ENCODE measurements at places on chromosomes 12 and 14.

DNA sequence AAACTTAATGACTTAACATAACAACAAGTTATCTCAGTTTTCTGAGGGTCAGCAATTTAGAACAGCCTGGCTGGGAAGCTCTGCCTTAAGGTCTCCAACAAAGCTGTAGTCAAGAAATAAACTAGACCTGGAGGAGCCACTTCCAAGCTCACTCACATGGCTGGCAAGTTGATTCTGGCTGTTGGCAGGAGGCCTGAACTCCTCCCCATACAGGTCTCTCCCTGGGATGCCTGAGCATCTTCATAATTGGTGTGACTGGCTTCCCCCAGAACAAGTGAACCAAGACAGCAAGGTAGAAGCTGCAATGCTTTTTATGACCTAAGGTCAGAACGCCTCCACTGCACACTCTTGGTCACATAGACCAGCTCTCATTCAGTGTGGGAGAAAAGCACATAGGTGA is 128.3 kb downstream of the SAMD4A start:
- no peak for DNase-seq

DNA sequence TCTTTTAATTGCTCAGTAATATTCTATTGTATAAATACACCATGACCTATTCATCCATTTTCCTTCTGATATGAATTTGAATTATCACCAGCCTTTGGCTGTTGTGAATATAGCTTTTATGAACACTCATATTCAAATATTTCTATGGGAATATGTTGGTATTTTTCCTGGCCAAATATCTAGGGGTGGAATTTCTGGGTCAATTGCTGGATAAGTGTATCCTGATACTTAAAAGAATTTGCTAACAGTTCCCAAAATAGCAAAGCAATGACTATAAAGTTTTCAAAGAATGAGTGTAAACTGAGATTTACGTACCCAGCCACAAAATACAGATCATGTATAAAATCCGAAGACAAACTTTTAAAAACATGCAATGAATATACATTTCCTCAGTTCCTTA is 148.7 kb upstream of the CLEC14A start:
- peak; percentile 39 for DNase-seq

DNA sequence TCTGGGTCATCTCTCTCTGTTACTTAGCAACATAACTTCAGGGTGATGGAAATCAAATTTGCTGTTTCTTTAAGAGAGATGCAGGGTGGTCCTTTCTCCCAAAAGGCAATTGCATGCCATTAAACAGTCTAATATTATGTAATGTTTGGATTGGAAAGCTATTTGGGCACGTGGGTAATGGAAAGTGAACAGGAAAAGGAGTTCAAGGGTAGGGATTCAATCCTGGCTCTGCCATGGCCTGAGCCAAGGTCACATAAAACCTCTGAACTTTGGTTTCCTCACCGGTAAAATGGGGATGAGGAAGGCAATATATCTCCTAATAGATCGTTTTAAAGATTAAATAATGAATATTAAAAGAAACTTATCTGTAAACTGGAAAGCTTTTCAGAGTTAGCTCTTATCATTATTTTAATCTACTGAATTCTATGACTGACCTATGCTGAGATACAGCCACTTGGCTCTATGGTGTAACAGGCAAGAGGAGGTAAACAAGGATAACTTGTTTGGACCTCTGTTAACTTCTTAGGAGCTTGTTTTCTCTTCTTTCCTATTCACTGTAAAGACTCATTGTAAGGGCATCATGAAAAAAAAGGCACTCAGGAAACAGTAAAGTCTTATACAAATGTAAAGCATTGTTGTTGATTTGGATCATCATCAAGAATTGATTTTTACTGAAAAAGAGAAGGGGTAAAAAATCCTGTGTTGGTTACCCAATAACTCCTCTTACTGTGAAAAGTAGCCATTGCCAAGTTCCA is 55.7 kb upstream of the OVCH1 start:
- peak; percentile 23 for DNase-seq

- peak; percentile 94 for DNase-seq
These were observed at the start of gene RND1 for GRCh38 chr12:48865281-48866051. TSS of gene RND1 (minus strand) at chr12:48865870. CDS start at chr12:48865767, 103 bp downstream.

DNA sequence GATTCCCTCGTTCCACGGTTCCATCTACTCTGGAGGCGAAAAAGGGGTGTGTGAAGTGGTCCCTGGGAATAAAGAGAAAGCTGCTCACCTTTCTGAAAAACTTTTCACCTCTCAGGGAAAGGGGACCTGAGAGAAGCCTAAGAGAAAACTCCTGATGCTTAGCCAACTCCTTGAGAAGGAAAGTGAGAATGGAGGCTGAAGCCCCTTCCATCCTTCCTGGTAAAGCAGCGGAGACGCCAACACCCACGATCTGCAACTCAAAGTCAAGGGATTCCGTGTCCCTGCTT is 110.0 kb downstream of the ARF6 start:
- DNase-seq = no peak

DNA sequence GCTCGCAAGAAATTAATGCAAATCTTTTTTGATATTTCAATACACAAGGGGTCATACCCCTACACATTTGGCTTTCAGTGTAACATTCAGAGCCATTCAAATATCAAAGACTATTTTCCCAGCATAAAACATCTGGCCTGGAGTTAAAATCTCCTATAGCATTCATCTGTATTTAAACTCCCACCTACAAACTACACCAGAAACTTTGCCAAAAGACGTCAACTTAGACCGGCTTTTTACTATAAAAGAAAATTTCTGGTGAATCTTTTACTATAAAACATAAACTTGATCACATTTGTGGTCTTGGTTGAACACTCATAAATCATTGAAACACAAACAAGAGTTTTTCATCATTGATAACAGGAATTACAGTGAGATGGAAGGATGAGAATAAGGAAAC is 473.3 kb upstream of the DCN start:
- DNase-seq = no peak

DNA sequence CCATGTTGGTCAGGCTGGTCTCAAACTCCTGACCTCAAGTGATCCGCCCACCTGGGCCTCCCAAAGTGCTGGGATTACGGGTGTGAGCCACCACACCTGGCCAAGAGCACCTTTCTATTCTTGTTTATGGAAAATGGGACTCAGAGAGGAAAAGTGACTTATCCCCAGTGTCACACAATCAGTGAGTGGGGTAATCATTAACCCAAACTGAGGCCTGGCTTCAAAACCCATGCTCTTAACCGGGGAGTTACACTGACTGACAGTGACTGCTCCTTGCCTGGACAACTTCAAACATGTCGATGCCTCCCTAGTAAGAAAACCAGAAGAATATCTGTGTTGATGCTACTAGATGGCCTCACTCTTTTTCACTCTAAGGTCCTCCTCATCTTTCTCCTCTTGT is 7.3 kb downstream of the CLEC7A start:
- no peak for DNase-seq

DNA sequence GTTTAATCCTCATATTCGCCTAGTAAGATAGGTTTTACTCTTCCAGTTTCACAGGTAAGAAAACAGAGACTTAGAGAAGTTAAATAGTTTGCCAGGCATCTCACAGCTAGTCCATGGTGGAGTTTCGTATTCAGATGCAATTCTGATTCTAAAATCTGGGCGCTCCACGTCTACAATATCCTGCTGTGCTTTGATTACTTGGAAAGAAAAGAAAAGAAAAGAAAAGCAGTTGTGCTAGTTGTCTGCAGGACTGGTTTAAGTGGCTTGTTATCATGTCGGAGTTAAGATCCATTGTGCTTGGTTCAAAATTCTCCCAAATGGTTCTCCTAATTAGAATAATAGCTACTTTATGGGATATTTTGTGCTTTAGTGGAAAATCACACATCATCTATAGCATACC is 18.6 kb downstream of the AKAP3 start:
- DNase-seq = no peak

DNA sequence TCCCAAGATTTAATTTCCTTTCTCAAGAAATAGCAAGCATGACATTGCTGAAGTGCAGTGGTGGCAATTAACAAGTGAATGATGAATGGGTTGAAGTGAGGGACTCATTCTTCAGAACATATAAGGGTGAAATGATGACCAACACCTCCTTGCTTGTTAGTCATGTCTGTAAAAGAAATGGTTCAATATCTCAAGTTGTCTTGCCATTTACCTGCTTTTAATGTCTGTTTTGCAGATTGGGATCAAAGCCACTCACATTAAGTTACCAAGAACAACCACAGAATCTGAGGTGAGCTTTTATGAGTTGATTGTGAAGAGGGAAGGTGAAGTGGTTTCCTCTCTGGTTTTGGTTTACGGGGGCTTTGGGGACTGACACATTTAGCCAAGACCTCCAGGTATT is 24.1 kb downstream of the MTHFD1 start:
- DNase-seq = no peak

DNA sequence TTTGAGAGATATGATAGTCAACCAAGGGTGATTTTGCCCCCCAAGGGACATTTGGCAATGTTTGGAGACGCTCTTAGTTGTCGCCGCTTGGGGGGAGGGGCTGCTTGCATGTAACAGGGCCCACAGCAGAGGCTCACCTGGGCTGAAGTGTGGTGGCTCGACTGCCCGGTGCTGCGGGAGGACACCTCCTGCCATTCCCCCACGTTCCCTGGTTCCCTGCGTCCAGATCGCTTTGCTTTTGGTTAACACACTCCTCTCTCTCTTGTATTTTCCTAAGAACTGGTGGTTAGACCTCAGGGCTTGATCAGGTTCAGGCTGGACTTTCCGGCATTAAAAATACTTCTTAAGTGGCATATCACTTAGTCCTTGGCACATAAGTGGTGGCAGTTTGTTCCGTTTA is 18.9 kb downstream of the PPP2R5C start:
- DNase-seq = no peak

DNA sequence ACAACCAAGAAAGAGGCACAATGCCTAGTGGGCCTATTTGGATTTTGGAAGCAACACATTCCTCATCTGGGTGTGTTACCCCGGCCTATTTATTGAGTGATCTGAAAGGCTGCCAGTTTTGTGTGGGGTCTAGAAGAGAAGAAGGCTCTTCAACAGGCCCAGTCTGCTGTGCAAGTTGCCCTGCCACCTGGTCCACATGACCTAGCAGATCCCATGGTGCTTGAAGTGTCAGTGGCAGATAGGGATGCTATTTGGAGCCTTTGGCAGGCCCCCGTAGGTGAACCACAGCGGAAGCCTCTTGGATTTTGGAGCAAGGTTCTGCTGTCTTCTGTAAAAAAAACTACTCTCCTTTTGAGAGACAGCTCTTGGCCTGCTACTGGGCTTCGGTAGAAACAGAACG is 820.1 kb downstream of the TMTC2 start:
- no peak for DNase-seq

- no peak for DNase-seq
These were observed 13.0 kb upstream of the PSMD9 start for GRCh38 chr12:121875582-121875981.

DNA sequence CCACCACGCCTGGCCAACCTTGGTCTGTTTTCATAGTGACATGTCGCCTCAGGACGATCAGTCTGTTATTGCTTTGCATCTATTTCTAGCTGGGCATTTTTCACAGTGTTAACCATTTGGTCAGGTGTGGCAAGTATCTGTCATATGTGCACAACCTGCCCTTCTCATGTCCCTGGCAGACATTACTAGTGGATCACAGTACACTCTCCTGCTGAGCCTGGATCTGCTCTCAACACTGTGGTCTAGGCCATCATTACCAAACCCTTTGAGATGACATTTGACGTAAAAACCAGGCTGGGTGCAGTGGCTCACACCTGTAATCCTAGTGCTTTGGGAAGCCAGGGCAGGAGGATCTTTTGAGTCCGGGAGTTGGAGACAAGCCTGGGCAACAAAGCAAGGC is 29.4 kb upstream of the NOS1 start:
- no peak for DNase-seq

GRCh38 chr12:56678852-56679251 is 9.2 kb downstream of the PTGES3 start:
- no peak for DNase-seq

- peak; percentile 9 for DNase-seq
These were observed 44.3 kb downstream of the GALNT9 start for GRCh38 chr12:132284827-132285741.

DNA sequence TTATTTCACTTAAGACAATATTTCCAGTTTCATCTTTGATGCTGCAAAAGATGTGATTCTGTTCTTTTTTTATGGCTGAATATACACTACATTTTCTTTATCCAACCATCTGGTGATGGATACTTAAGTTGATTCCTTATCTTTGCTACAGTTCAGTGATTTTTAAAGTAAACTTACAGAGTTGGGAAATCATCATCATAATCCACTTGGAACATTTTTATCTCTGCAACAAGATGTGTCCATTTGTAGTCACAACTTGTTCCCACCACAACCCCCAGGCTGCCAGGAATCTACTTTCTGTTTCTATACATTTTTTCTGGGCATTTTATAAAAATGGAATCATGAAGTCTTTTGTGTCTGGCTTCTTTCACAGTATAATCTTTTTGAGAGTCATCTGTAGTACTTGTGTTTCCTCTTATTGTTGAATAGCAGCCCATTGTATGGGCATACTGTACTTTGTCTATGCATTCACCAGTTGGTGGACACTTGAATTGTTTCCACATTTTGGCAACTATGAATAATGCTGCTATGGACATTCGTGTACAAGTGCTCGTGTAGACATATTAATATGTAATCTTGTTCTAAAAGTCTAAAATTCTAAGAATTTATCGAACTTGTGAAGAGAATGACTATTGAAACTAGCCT is 212.5 kb upstream of the DDHD1 start:
- DNase-seq = peak; percentile 31

DNA sequence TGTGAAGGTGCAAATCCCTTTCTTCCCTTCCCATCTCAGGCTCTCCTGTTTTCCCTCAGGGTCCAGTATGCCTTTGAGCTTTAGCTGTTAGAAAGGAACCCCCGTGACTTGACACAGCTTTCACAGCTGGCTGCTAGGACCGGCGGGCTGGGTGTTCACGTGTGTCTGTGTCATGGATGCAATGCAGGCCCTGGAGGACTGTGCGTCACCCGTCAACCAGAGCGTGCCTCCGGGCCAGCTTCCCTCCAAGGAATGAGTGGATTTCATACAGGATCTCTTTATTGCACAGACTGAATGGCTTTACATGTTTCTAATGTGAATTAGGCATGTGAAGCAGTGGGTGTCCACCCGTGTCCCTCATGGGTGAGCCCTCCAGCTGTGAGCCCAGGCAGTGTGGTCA is 77.4 kb downstream of the AACS start:
- DNase-seq = no peak

- DNase-seq = no peak
These were observed 206.5 kb downstream of the FUT8 start for GRCh38 chr14:65618996-65619395.

DNA sequence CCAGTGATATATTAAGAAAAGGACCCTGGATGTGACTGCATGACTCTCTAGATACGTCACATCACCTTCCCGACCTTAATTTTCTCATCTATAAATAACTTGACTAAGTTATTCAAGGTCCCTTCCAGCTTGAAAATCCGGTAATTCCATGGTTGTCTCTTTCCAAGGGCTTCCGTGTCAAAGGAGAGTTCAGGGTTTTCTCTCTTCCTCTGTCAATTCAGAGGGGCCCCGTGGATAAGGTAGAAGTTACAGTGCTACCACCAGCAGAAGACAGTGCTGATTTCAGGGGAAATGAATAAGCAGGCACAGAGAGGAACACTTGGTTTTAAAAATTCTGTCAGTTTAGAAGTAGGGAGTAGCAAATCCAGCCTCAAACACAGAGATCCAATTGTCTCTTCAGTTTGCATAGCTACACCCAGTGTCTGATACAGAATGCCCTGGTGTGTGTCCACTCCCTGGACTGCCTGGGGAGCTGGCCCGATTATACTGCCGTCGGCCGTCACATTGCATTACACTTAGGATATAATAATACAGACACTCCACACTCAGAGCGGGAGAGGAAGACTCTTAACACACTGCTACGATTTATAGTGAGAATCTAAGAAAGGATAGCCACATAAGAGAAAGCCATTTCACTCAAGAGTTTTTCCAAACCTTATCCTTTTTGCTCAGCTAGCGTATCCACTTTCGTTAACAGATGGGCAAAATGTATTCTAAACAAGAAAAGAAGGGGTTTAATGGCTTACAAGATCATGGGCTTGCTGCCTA is 54.7 kb upstream of the GTF2A1 start:
- no peak for DNase-seq
